ENCODE measurements at places on chromosomes 7 and 10. TPM values are rescaled to one million over a fixed set of nuclear protein-coding genes. Genes with fewer than 3 reads are reported as not detected.

DNA sequence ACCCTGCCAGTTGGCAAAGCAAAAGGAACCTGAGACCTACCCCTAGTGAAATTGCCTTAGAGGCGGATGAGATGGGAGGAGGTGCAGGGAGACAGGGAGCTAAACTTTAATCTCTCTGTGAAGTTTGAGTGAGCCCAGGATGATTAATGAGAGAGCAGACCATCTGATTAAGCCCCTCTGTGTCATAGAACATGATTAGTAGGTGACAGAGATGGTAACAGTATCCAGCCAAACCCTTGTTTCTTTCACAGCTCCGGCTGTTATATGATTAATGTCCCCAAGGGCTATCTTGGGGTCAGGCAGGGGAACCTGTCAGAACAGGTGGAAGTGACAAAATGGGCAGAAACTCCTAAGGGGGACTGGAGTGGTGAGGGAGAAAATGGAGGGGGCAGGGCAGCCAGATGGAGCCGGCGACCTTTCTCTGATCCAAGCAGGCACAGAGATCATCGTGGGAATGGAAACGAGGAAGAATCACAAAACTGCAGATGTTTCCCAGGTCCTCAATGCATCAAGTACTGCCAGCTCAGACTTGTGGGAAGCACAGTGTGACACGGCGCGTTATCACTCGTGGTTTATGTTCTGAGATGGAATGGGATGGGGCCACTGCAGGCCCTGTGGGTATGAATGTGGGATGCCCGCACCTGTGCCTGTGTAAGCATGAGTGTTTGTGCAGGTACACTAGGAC lies 684.2 kb downstream of the LRMDA start:
- no peak for DNase-seq

GRCh38 chr10:16612115-16612980 lies 90.7 kb upstream of the C1QL3 start:
- no peak for DNase-seq

DNA sequence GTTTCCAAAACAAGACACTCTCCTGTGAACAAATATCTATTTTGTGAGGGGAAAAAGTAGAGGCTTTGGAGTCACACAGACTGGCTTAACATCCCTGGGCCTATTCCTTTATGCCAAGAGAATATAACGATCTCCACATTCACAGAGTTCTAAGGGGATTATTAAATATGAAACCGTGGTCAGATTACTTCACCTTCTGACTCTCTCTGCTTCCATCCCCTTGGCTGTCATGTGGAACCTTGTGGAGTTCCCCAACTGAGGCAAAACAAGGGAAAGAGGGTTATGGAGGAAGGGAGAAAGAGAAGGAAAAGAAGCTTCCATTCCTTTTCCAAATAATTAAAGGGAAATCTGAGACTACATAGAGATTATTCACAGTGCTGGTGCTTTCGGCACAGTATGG lies 55.5 kb upstream of the ATP6V0A4 start:
- no peak for DNase-seq

DNA sequence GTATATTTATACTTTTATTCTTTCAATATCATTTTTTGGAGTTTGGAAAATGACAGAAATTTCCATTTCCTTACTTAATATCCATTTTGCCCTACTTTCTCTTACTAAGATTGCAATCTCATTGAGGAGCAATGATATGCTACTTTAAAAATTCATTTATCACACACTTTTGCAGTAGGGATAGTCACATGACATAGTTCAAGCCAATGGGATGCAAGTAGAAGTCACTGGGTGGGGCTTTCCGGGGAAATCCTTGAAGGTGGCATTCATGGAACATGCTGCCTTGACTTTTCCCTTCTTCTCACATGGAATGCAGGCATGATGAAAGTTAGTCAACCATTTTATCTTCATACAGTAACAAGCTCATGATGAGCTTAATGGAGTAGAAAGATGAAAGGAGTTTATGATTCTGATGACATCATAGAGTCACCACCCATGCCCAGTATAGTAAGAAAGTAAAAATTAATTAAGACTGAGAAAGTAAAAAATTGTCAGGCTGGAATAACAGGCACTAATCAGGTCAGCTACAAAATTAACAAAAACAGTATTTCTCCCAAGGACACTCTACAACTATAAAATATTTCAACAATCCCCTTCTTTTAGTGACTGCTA lies 33.4 kb downstream of the IQUB start:
- no peak for DNase-seq

GRCh38 chr7:1054438-1054837 lies 10.1 kb downstream of the GPR146 start:
- no peak for DNase-seq

GRCh38 chr7:34806831-34807230 lies 148.8 kb downstream of the NPSR1 start:
- DNase-seq = no peak

MRPS24 gene
- total RNA-seq = 90.9 TPM

MMD2 gene
- not detected for total RNA-seq
